Cardiac atrium fibroblast (primary cell): ENCODE measurements at places on chromosomes 4 and X. TPM values are rescaled to one million over a fixed set of nuclear protein-coding genes. Genes with fewer than 3 reads are reported as not detected.

MAP3K15 gene
- total RNA-seq = not detected in 2 replicates

STAP1 gene
- total RNA-seq = 0.16 TPM in 1 of 2 replicates, not detected in the other

HCFC1 gene
- total RNA-seq = 22.6 and 39.9 TPM in 2 replicates

NKAP gene
- total RNA-seq = 2.2 and 6.5 TPM in 2 replicates

DMD gene
- 44.7 and 47.3 TPM in 2 replicates for total RNA-seq

HELT gene
- total RNA-seq = not detected in 2 replicates

KLHL4 gene
- 5.8 and 10.9 TPM in 2 replicates for total RNA-seq

FAM9C gene
- total RNA-seq = not detected in 2 replicates

POU3F4 gene
- total RNA-seq = not detected in 2 replicates

PPARGC1A gene
- under 0.01 TPM in 1 of 2 replicates, not detected in the other for total RNA-seq

MAGEB10 gene
- not detected in 2 replicates for total RNA-seq

ZAR1 gene
- not detected in 2 replicates for total RNA-seq

NPY1R gene
- 2.6 and 3.6 TPM in 2 replicates for total RNA-seq

MAGEA11 gene
- not detected in 2 replicates for total RNA-seq

STOX2 gene
- total RNA-seq = under 0.01 and 0.18 TPM in 2 replicates

FMR1NB gene
- total RNA-seq = not detected in 2 replicates

GPR34 gene
- not detected in 2 replicates for total RNA-seq

BDH2 gene
- total RNA-seq = 32.7 and 41.8 TPM in 2 replicates

ELOVL6 gene
- total RNA-seq = 6.0 and 7.8 TPM in 2 replicates

TMSB15B gene
- total RNA-seq = 5.3 and 12.6 TPM in 2 replicates

HDX gene
- 1.8 TPM in 2 replicates for total RNA-seq

SMIM10 gene
- total RNA-seq = 1.1 and 4.5 TPM in 2 replicates

ERVMER34-1 gene
- total RNA-seq = 0.16 TPM in 1 of 2 replicates, not detected in the other

SPANXA2 gene
- not detected in 2 replicates for total RNA-seq

SPP1 gene
- total RNA-seq = not detected in 2 replicates

NSUN7 gene
- not detected in 2 replicates for total RNA-seq

PF4V1 gene
- total RNA-seq = 0.90 and 4.9 TPM in 2 replicates

F8A1 gene
- total RNA-seq = 0.72 and 1.9 TPM in 2 replicates

ZFYVE28 gene
- total RNA-seq = 4.9 and 9.2 TPM in 2 replicates

CCNA2 gene
- 16.8 and 23.0 TPM in 2 replicates for total RNA-seq

CD40LG gene
- not detected in 2 replicates for total RNA-seq

SLC6A14 gene
- not detected in 2 replicates for total RNA-seq

AMTN gene
- not detected in 2 replicates for total RNA-seq

ENPP6 gene
- under 0.01 TPM in 1 of 2 replicates, not detected in the other for total RNA-seq

PCSK1N gene
- total RNA-seq = 1.4 and 1.5 TPM in 2 replicates

FGFBP2 gene
- not detected in 2 replicates for total RNA-seq

ARHGAP36 gene
- total RNA-seq = not detected in 2 replicates

F11 gene
- total RNA-seq = not detected in 2 replicates

FRMD7 gene
- total RNA-seq = not detected in 2 replicates

SHISA3 gene
- total RNA-seq = 28.0 and 83.0 TPM in 2 replicates

ZMAT1 gene
- not detected in 2 replicates for total RNA-seq

VCX gene
- total RNA-seq = not detected in 2 replicates

PRDM5 gene
- 3.8 and 7.6 TPM in 2 replicates for total RNA-seq

TLL1 gene
- total RNA-seq = under 0.01 and 0.16 TPM in 2 replicates

DKK2 gene
- total RNA-seq = not detected in 2 replicates

ODAM gene
- total RNA-seq = not detected in 2 replicates
